GM23338 (cell line): ENCODE measurements at places on chromosomes 5 and 9. TPM values are rescaled to one million over a fixed set of nuclear protein-coding genes. Genes with fewer than 3 reads are reported as not detected.
A peak's percentile ranks its signal among the peaks of the same experiment; 100 is the strongest.

DNA sequence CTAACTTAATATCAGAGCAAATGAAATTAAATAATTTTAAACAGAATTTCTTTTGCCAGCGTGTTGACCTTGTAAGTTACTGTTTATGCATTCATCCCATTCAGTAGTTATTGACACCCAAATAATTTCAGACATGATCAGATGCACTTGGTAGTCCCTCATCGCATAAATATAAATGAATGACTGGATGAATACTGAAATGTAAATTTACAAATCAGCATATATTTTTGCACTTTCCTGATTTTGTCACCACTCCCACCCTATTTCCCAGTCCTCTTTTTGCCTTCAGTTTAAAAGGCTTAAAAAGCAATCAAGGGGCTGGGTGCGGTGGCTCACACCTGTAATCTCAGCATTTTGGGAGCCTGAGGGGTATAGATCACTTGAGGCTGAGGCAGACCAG, 17.1 kb upstream of the LIFR start:
- no peaks in the 10 kb centered on the region for H3K36me3 ChIP-seq
- H3K27ac ChIP-seq: no peak overlapping the region
- no peak for DNase-seq
- no peaks in the 10 kb centered on the region for H3K4me1 ChIP-seq

GRCh38 chr9:108743901-108744371, 111.8 kb downstream of the ACTL7B start:
- no peaks in the 10 kb centered on the region for H3K4me1 ChIP-seq
- no peaks in the 10 kb centered on the region for H3K36me3 ChIP-seq
- H3K27ac ChIP-seq: no peak overlapping the region
- peak; percentile 10 for DNase-seq
- H3K4me3 ChIP-seq: no peak overlapping the region

Gene ANKRD18B
- 4.1 and 6.4 TPM in 2 replicates for total RNA-seq

Gene PDLIM4
- total RNA-seq: 17.4 and 31.8 TPM in 2 replicates
